ENCODE measurements at places on chromosomes 4 and X.

DNA sequence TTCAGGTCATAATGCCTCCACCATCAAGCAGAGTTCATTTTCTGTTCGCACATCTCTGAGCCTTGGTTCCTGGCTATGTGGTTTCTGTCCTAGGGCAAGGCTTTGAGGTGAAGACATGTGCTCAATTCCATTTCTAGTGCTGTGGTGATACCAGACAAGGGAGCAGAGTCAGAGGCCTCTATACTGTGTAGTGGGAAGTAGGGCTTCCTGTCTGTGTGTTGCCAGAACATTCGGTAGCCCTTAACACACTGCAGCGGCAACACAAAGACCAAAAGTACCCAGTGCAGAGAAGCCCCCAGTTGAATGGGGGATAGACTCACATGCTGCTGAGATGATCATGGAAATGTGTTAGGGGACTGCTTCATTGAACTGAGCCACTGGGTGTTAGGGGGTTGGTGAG is 56.4 kb downstream of the STARD8 start:
- no peak for DNase-seq

GRCh38 chr4:1843852-1844251 is 12.1 kb downstream of the LETM1 start:
- DNase-seq = no peak

DNA sequence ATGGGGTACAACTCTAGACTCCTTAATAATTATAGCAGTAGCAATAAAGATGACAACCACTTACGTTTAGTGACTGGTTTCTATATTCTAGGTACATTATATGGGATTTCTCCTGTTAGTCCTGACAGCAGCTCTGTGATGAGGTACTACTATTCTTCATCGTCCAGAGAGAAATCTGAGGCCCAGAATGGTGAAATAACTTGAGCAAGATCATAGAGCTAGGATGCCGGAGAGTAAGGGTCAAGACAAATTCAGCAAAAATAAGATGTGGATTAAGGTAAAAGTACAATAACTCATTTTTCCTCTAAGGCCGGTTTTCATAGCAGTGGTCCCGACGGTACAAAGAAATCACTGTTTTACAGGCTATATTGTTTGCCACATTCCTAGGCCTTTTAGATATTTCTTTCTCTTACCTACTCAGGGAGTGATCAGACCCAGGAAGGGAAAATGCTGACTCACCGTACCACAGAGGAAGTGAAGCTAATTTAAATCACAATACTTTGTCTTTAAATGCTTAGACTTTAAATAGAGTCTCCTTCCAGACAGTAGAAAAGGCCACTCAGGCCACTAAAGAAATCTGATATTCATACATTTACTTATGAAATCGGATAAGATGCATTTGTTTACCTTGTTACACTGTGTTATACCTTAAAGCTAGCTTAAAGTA is 2023.0 kb upstream of the AGA start:
- peak; percentile 7 for DNase-seq

- DNase-seq = no peak
Observed at GRCh38 chr4:111499291-111499690, 646.0 kb upstream of the FAM241A start.

DNA sequence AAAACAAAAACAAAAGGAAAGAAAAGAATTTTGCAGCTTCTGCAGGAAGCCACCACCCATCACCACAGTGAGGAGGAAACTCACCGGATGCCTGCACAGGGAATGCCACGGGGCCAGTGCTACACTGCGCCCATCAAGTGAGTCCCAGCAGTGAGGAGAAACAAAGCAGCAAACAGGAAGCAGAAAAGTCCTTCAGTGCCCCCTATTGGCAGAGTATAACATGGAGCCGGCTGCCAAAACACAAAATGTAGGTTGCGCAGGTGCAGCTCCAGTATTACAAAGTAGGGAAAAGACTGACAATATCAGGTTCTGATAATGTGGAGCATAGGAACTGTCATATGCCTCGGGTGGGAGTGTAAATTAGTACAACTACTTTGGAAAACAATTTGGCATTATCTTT is 23.3 kb upstream of the SCML2 start:
- DNase-seq = peak; percentile 87

DNA sequence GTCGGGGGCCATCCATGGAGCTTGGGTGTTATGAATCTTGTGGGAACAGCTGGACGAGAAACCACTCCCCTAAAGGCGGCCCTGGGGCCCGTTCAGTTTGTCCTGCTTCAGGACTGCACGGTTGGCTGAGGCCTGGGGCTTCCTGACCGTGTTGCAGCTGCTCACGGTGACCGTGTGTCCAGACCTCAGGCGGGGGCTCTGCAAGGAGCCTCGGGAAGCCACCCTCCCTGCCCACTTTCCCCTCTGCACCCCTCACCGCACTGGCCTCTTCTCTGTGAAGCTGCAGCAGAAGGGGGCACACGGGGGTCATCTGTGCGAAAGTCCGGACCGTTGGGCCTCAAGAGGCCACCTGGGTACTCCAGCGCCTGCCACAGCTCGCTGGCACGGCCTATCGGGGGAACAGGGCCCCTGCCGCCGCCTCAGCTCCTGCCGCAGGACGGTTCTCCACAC is 29.4 kb downstream of the UVSSA start:
- no peak for DNase-seq

- no peak for DNase-seq
Observed at GRCh38 chr4:154566639-154567204, 3.9 kb downstream of the FGB start.

DNA sequence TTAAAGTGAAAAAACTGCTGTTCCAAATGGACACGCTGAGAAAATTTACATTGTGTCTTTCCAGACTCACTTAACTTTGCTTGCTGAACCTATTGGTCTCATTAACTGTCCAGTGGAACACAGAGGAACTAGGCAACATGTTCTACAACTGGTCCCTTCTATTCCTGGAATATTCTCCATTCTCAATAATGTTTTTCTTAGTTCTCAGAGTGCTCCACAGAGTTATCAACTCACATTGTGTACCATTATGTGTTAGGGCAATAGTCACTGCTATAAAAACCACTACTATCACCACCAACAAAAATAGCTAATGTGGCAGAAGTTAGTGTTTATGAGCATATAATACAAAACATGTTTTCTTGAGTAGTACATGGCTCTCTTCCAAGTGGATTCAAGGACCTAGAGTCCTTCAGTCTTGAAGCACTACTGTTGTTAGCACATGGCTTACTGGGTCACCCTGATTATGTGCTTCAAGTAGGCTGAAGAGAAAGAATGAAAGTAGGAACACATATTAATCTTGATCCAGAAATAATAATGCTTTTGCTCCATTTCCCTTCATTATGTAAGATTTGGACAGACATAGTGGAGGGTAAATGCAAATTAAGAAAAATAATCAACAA is 865.3 kb upstream of the HS3ST1 start:
- no peak for DNase-seq

- no peak for DNase-seq
Observed at GRCh38 chr4:37659696-37660095, 26.5 kb downstream of the RELL1 start.

DNA sequence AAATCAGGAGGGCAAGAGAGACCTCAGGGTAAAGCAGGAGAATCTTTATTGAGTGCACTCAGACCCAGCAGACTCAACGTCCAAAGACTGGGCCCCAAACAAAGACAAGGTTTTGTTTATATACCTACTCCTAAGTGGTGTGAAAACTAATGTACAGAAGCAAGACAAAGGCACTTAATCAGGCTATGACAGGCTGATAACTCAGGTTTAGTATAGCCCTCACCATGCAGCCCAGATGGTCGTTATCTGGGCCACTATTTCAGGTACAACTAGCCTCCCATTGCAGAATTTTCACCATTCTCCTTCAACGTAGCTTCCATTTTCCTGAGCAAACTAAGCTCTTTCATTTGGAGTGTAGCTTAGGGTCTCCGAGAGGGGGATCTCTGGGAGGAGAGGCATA is 36.9 kb downstream of the SULT1E1 start:
- DNase-seq = no peak

DNA sequence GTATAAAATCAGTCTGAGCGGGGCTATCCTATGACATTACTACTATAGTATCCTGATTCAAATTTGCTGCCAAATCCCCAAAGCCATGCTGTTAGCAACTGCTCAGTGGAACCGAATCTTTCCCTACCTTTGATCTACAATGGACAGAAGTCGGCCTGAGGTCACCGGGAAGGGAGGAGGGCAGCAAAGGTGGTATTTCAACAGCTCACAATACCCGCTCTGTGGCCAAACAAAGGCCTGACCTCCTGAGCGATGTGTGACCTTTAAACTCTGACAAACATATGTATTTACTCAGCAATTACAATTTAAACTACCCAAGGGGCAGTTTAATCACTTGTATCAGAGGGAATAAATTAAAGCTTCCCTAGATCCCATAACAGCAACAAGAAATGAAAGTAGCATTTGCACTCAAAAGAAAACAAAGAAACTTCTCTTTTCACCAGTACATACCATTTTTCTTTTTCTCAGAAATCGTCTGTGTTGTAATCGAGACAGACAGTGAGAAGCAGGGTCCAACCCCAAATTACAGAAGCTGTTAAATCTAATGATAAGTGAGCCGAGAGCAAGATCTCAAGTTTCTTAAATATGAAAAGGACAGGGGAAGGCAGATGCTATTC is 11.6 kb upstream of the TMEM128 start:
- DNase-seq = peak; percentile 29

GRCh38 chr4:4862071-4862551 is 2.6 kb downstream of the MSX1 start:
- peak; percentile 47 for DNase-seq

- DNase-seq = no peak
Observed at GRCh38 chr4:62159876-62160275, 959.8 kb downstream of the ADGRL3 start.

DNA sequence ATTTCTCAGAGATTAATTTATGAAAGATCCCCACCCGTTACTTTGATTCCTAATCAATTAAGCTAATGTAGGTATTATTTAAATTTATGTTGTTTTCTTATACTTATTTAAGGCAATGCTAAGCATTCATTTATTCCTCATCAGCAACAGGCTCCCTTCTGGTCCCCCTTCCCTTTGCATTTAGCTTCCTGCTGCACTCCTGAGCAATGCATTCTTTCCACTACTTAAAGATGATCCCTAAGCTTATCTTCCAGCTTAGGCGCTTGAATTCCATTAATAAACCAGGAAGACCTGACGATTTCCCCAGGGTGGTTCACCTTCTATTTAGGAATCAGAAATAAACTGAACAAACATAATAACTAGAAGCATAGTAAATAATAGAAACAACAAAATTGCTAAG is 1003.1 kb downstream of the FSTL5 start:
- no peak for DNase-seq

DNA sequence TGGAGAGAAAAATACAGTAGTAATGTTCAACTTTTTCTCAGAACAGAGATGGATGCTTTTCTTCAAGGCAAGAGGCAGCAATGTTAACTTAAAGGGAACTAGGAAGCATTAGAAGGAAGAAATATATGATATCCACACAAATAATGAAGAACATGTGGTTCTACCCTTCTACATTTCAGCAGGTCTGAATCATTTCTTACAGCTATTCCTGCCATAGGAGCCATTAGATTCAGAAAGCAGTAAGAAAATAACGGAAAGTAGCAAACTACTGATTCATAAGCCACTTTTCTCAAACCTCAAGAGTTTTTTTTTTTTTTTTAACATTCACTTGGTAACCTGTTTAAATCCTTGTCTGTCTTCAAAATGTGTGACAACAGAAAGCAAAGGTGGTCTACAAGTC is 1251.6 kb upstream of the AGA start:
- no peak for DNase-seq

DNA sequence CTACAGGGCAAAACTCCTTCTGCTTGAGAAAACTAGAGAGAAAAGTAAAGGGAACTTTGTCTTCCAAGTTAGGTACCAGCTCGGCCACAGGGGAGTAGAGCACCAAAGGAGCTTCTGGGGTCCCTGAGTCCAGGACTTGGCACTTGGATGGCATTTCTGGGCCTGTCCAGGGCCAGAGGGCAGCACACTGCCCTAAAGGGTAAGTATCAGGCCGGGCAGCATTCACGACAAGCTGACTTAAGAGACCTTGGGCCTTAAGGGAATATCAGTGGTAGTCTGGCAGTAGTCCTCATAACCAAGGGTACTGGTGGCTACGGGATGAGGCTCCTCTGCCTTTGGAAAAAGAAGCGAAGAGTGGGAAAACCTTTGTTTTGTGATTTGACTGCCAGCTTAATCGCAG is 632.7 kb downstream of the KLHL13 start:
- DNase-seq = no peak

GRCh38 chr4:169791527-169792156 is 33.9 kb upstream of the HPF1 start:
- peak; percentile 89 for DNase-seq

DNA sequence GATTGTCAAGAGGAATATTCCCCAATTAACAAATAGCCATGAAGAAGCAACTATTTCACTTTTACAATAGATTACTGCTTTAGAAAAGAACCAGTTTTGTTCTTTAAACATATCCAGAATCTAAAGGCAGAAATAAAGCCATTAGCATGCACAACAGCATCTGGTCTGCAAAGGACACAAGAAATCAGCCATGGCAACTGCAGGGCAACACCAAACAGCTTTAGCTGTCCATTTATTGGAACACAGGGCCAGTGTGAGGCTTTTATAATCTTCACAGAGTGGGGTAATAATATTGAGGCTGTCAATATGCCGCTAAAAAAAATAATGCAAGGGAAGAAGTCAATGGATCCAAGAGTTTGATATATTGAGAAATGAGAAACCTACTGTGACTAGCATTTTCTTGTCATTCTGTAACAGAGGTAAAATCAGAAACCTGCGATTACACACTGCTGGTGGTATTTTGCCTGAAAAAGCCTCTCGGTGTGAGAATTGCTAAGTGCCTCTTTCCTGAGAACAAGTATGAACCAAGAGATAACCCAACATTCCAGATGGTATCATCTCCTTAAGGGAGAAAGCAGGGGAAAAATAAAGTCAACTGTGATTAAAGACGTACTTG is 2.7 kb upstream of the BANK1 start:
- DNase-seq = peak; percentile 3

- DNase-seq = no peak
Observed at GRCh38 chr4:8689741-8690140, 97.2 kb downstream of the CPZ start.

DNA sequence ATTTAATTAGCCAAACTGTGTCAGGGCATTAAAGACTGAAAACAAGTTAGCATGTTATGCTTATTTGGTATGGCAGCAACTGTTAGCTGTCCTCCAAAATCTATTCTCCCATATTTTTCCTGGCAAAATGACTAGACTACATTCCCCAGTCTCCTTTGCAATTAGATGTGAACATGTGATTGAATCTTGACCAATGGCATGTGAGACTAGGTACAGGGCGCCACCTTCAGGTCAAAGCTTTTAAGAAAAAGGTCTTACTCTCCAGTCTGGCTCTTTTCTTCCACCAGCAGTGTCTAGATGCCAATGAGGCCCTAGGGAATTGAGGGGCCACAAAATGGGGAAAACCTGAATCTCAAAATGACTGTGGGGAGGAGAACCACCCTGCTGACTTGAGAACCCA is 408.2 kb downstream of the SMARCA1 start:
- DNase-seq = peak; percentile 82

GRCh38 chr4:53514509-53514908 is 76.8 kb downstream of the LNX1 start:
- DNase-seq = no peak

GRCh38 chr4:135240796-135241195 is 1039.2 kb upstream of the PABPC4L start:
- no peak for DNase-seq
